Naive B cell (primary cell): ENCODE measurements at places on chromosomes 13 and 19.

- peaks cover 6% of the 10 kb centered on the region for H3K27me3 ChIP-seq
- H3K4me1 ChIP-seq, result no peaks in the 10 kb centered on the region
- peaks cover 5% of the 10 kb centered on the region for H3K36me3 ChIP-seq
- no peak for DNase-seq
These were observed 8.7 kb upstream of the SYDE1 start for GRCh38 chr19:15098460-15098859.

GRCh38 chr13:38664906-38665305 lies 22.0 kb upstream of the FREM2 start:
- H3K27me3 ChIP-seq, result no peaks in the 10 kb centered on the region
- no peak overlapping the region for H3K27ac ChIP-seq
- H3K4me1 ChIP-seq, result no peaks in the 10 kb centered on the region
- DNase-seq, result no peak
- no peak overlapping the region for H3K4me3 ChIP-seq
- H3K36me3 ChIP-seq, result no peaks in the 10 kb centered on the region

GRCh38 chr19:39828015-39828653 lies 5.8 kb downstream of the DYRK1B start:
- H3K4me3 ChIP-seq, result peak overlapping the region; percentile 59
- H3K36me3 ChIP-seq, result peaks cover 9% of the 10 kb centered on the region
- peak overlapping the region; percentile 13 for H3K27ac ChIP-seq
- no peaks in the 10 kb centered on the region for H3K27me3 ChIP-seq
- no peak for DNase-seq

DNA sequence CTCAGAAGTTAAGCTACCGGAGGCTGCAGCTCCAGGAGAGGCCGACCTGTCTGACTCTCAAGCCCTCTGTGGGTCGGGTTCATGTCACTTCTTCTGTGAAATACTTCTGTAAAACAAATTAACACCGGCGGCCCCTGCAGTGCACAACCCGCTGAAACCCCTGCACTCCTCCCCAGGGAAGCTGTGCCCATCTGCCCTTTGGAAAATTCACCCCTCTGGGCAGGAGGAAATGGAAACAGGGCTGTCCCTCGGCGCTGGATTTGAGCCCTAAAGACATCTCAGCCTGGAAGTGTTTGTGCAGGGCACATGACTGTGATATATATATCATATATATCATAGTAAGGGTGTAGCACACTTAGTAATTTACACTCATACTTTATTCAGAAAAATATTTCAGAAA lies 415.3 kb downstream of the IRS2 start:
- H3K4me1 ChIP-seq, result no peaks in the 10 kb centered on the region
- H3K27ac ChIP-seq, result no peak overlapping the region
- no peak for DNase-seq
- no peak overlapping the region for H3K4me3 ChIP-seq
- no peaks in the 10 kb centered on the region for H3K27me3 ChIP-seq

DNA sequence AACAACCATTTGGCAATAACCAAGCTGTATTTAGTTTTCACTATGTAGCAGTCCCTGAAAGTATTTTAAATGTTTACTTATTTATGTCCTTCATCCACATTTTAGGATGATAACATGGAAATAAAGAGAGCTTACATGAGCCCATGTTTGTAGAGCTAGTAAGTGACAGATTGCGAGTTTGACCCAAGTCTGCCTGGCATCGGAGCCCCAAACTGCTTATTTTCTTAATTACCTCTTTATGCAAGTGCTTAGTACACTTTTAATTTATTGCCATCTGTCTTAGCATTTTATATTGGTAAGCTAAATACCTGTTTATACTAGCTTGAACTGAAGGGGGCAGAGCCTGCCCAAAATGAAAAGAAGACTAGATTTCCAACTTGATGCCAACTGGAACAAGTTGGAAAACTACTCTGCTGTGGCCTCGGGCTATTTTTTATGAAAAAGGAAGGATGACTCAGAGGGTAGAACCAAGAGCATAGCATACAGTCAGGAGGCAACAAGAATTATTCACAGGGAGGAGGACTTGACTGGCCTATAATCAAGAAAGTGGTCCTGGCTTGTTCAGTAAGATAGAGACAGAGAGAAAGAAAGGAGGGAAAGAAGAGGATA lies 150.2 kb downstream of the NDFIP2 start:
- no peaks in the 10 kb centered on the region for H3K4me1 ChIP-seq
- peaks cover 7% of the 10 kb centered on the region for H3K27me3 ChIP-seq
- H3K36me3 ChIP-seq, result no peaks in the 10 kb centered on the region
- DNase-seq, result no peak
- H3K27ac ChIP-seq, result no peak overlapping the region

GRCh38 chr13:101829484-101829883 lies 377.0 kb downstream of the ITGBL1 start:
- H3K36me3 ChIP-seq, result no peaks in the 10 kb centered on the region
- H3K27me3 ChIP-seq, result peaks cover 5% of the 10 kb centered on the region
- H3K27ac ChIP-seq, result no peak overlapping the region
- DNase-seq, result no peak
- no peak overlapping the region for H3K4me3 ChIP-seq

DNA sequence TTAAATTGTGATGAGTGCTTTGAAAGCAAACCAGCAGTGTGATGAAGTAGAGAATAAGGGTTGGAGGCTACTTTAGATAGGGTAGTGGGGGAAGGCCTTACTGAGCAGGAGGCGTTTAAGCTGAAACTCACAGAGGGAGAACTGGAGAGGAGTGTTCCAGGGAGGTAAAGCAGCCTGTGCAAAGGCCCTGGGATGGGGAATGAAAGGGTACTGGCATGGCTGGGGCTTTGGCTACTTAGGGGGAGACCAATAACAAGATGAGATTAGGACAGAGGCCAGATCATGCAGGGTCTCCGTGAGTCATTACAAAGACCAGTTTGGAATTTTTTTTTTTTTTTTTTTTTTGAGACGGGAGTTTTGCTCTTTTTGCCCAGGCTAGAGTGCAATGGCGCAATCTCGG lies 1.1 kb downstream of the PPP5C start:
- H3K36me3 ChIP-seq, result no peaks in the 10 kb centered on the region
- H3K27ac ChIP-seq, result no peak overlapping the region
- H3K27me3 ChIP-seq, result peaks cover 12% of the 10 kb centered on the region
- peaks cover 64% of the 10 kb centered on the region for H3K4me1 ChIP-seq

GRCh38 chr19:48867746-48868113 lies 687 bp downstream of the PLEKHA4 start:
- H3K4me1 ChIP-seq, result peaks cover 7% of the 10 kb centered on the region
- H3K27ac ChIP-seq, result peak overlapping the region; percentile 54
- no peaks in the 10 kb centered on the region for H3K27me3 ChIP-seq

DNA sequence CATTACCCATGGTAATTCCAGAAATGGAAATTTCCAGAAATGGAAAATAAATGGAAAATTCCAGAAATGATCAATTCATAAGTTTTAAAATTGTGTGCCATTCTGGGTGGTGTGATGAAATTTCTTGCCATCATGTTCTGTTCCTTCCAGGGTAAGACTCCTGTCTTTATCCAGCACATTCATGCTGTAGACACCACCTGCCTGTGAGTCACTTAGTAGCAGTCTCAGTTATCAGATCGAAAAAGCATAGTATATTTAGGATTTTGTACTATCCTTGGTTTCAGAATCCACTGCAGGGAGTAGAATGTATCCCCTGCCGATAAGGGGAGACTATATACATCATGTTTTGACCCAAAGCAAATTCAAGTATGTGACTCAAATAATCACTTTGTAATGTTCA lies 26.7 kb upstream of the CSNK1A1L start:
- no peaks in the 10 kb centered on the region for H3K4me1 ChIP-seq
- H3K27ac ChIP-seq, result no peak overlapping the region
- DNase-seq, result no peak
- H3K27me3 ChIP-seq, result peaks cover 3% of the 10 kb centered on the region
- no peak overlapping the region for H3K4me3 ChIP-seq

DNA sequence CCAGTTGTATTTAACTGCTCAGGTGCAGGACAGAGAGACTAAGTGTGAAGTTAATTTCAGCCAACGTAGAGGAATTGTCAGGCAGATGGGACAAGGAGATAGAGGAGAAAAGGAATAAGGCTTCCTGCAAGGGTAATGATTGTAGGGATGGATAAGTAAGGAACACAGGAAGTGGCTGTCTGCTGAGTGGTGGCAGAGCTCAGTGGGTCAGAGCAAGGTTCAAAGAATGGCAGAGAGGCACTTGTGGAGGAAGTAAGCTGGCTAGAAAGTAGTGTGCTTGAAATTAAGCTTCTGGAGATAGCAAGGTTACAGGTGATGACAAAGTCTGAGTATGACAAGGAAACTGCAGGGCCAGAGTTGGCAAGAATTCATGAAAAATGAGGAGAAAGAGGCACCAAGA lies 47.9 kb downstream of the USPL1 start:
- no peaks in the 10 kb centered on the region for H3K27me3 ChIP-seq
- DNase-seq, result no peak
- peaks cover 3% of the 10 kb centered on the region for H3K4me1 ChIP-seq
- no peak overlapping the region for H3K27ac ChIP-seq
- H3K4me3 ChIP-seq, result no peak overlapping the region

GRCh38 chr13:46521486-46521885 lies 31.5 kb upstream of the LRCH1 start:
- no peaks in the 10 kb centered on the region for H3K36me3 ChIP-seq
- H3K4me1 ChIP-seq, result no peaks in the 10 kb centered on the region
- no peak overlapping the region for H3K4me3 ChIP-seq
- DNase-seq, result no peak
